ENCODE measurements at places on chromosomes 16 and 17.

DNA sequence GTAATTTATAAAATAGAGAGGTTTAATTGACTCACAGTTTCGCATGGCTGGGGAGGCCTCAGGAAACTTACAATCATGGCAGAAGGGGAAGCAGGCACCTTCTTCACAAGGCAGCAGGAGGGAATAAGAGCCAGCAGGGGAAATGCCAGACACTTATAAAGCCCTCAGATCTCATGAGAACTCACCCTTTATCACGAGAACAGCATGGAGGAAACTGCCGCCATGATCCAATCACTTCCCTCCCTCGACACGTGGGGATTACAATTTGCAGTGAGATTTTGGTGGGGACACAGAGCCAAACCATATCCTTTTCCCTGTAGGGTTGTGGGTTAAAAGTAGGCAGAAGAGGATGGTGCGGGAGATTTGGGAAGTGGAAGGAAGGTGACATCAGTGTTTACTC, 101.4 kb downstream of the BMERB1 start:
- no peak for DNase-seq

DNA sequence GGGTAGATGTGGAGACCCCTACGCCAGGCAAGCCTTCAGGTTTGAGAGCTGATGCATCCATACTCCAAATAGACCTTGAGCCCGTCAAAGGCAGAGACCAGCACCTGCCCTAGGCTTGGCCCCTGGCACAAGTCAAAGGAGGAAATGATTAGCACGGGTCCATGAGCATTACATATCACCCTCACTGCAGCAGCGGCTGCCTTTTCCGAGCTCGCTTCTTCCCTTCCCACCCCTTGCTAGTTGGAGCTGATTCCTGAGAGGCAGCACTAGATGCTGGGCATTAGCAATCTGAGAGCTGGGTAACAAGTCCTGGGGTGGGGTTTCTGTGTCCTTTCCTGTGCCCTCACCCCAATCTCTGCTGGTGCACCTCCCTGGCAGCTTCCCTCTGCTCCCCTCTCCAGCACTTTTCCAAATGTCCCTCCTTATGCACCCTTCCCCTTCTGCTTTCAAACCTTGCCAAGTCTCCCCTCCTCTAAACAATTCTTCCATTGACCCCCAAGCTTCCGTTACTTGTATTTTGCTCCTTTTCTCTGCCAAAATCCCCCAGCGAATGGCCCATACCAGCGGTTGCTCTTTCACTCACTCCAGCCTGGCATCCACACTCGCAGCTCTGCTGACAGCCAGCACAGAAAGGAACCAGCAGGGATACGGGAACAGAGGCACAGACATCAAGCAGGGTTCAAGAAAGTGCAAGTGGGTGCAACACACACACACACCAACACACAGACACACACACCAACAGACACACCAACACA, 3.0 kb downstream of the CDRT4 start:
- DNase-seq, result no peak

DNA sequence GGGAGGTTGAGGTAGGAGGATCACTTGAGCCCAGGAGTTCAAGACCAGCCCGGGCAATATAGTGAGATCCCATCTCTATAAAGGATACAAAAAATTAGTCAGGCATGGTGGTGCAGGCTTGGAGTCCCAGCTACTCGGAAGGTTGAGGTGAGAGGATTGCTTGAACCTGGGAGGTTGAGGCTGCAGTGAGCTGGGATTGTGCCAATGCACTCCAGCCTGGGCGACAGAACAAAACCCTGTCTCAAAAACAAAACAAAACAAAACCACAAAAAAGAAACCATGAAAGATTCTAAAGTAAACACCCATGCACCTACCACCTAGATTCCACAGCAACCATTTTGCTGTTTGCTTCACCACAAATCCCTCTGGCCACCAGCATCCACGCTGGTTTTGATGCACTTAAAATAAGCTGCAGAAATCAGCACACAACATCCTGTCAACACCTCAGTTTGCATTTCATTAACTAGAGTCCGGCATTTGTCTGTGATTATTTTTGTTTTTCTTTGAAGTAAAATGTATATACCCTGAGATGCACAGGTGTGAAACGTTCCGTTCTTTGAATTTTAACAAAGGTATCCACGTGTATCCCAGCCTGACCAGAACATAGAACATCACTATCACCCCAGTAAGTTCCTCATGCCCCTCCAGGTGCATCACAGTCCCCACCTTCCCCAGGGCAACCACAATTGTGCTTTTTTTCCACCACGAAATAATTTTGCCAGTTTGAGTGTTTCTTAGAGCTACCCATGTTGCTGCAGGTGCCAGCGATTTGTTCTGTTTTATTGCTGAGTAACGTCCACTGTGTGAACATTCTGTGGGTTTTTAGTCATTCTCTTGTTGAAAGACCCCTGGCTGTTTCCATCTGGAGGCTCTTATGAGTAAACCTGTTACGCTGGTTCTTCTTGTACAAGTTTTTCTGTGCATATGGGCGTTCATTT, 191.5 kb downstream of the SEC14L1 start:
- no peak for DNase-seq

- no peak for DNase-seq
These were observed 14.6 kb upstream of the KCNJ16 start for GRCh38 chr17:70060415-70060814.

GRCh38 chr17:8857919-8858318, 9.6 kb downstream of the PIK3R6 start:
- DNase-seq, result no peak

- no peak for DNase-seq
These were observed 2.4 kb downstream of the PDIA2 start for GRCh38 chr16:285146-286055.

GRCh38 chr17:998111-998510, 1.2 kb downstream of the TIMM22 start:
- DNase-seq, result no peak

DNA sequence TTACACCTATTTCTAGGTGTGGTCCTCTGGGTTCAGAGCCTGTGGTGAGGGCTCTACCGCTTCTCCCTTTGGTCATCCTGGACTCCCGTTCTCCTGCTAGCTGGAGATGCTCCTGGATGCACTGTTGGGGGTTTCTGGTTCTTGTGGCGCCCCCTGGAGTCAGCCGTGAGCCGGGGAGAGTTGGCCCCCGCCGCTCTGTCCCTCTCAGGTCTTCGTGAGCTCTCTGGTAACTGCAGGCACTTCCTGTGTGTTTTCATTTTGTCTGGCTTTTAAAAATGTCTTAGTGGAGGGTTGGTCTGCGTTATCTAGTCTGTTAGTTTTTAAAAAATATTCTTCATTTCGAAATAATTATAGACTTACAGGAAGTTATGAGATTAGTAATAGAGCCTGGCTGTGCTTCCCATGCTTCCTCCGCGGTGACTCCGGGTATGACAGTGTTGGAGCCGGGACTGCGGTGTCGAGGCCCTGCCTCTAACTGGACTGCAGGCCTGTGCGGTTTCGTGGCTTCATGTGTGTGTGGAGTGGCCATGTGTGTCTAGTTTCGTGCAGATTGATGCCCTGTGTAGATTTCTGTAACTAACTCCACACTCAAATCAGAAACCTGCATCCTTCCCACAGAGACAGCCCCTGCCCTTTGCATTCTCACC, 78.0 kb upstream of the ZNF750 start:
- no peak for DNase-seq

DNA sequence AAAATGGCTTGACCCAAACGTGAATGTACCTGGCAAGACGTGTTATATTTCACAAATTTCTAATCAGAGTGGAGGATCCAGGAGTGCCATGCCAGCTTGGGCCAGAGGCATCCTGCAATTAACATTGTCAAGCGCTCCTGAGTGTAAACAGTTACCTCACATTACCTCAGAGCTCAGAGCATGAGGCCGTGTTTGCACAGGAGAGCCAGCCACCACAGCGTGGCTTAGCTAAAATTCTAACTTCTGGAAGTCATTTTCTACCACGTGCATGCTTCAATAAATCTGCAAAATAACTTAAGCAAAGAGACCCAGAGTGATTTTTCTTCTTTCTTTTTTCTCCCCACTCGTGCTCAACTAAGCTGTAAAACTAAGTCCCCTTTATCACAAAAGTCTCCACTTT, 769.0 kb downstream of the KCNJ2 start:
- DNase-seq, result no peak

Measured in T-helper 17 cell (primary cell).